ENCODE measurements at places on chromosomes 2 and 18. TPM values are rescaled to one million over a fixed set of nuclear protein-coding genes. Genes with fewer than 3 reads are reported as not detected.

GULP1 gene
- total RNA-seq: 78.2 TPM

ITPRIPL1 gene
- total RNA-seq: 7.5 TPM

SULT1C3 gene
- total RNA-seq: not detected

AGXT gene
- not detected for total RNA-seq

IL36RN gene
- total RNA-seq: not detected

EDAR gene
- total RNA-seq: 0.69 TPM

PTPRM gene
- 160 TPM for total RNA-seq

TGFA gene
- 7.8 TPM for total RNA-seq
